ENCODE measurements at places on chromosomes 2 and 18.

GRCh38 chr2:209114588-209115240 lies 309.1 kb upstream of the MAP2 start:
- no peak for DNase-seq

GRCh38 chr2:37349231-37349860 lies 4.9 kb downstream of the QPCT start:
- DNase-seq = no peak

- no peak for DNase-seq
These were observed 71.5 kb upstream of the DSG1 start for GRCh38 chr18:31246460-31246859.

GRCh38 chr2:122105877-122106206 lies 350.4 kb downstream of the TSN start:
- no peak for DNase-seq

DNA sequence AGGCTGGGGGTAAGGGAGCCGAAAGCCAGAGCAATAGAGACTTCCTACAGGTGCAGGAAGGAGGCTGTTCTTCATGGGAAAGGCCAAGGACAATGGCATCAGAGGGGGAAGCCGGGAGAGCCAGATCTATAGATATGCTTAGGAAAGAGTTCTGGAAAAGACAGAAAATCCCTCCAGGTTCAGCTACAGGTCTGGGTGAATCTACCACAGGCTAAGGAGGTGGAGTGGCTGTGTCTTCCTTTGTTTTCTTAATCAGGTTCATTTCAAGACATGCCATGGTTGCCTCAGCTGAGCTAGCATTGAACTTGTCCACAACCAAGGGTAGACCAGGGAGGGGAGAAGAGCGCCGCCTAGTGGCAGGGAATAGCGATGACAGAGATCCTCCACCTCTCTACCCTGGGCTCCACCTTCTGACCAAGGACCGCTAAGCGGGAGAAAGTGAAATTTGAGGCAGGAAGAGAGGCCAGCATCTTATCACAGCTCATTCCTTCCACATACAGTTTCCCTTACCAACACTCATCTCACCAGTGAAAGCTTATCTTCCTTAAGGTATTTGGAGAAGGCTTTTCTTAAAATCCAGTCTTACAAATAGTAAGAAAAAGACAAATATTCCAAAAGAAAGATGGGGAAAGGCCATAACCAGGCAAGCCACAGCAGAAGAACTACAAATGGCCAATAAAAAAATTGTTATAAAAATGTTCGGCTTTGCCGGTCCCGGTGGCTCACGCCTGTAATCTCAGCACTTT lies 74.2 kb downstream of the VIT start:
- DNase-seq = peak; percentile 33

DNA sequence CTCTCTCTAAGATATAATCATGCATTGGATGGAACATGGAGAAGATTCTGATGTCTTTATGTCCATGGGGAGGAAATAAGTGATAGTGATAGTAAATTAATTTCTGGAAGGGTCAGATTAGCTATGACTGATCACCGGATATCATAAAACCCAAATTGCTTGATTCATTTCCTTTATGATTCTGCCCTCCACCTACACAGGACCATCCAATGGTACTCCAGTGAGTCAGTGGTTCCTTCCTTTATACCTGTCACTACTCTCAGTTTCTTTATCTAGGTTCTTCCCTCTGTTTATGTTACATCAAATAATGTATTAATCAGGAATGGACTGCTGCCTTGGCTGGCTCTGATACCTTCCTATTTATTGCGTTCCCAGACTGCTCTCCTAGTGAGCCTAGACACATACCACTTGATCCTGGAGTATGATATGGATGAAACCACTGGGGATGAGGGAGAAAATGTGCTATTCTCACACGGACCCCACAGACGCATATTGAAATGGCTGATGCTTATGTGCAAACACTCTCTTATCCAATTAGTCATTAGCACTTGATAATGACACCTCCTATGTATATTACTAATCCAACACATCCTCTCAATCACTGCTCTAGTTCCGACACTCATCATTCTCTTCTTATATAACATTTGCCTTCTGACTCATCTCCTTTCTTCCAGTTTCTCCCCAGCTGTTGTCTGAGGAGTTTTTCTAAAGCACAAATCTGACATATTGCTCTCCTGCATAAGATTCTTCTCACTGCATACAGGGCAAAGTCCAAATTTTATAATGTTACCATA lies 315.6 kb downstream of the INSIG2 start:
- DNase-seq = no peak

GRCh38 chr2:9709539-9710285 lies 78.9 kb upstream of the YWHAQ start:
- DNase-seq = no peak

DNA sequence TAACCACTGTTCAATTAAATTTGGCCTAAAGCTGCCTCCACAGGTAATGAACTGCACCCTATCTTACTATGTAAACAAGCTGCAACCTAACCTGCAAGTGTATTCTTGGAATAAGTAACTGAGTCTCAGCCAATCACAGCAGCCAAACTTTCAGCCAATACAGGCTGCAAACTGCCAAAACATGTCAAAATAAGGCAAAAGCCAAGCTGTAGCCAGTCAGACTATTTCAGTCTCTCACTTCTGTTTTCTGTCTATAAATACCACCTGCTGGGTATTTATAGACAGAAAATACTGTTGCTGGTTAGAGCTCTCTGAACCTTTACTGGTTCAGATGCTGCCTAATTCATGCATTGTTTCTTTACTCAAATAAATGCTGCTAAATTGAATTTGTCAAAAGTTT lies 14.3 kb downstream of the C2orf76 start:
- peak; percentile 17 for DNase-seq

DNA sequence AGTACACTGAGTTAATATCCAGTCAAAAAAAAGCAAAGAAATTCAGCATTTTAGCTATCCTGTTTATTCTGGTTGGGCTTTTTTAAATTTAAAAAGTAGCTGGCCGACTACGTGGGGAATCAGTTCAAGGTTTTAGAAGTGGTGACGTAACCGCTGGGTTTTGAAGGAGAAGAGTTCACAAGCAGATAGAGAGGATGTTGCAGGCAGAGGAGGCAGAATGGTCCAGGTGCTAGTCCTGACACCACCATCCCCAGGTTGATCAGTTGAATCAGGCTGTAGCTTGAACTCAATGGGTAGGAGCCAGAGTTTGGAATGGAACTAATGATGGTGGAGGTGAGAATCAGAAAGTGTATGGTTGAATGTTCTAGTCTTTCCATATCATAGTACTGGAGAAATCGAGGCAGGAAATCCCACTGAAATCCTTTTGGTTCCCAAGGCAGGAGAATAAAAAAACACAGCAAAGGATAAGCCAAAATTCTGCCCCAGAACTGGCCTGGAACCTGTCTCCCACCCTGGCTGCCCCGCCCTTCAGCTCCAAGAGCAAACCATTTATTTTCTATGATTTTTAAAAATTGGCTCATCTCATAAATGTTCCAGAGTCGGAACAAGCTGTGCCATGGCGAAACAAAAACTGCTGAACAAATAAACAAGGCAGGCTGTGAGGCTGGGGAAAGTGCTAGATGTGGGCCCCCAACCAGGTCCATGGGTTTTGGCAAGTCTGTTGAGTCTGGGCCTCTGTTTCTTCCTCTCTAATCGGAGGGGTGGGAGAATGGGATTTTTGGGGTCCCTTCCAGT lies 44.0 kb downstream of the SLC4A1AP start:
- DNase-seq = no peak

- no peak for DNase-seq
These were observed 112.6 kb downstream of the ZBTB7C start for GRCh38 chr18:48296581-48296980.

- no peak for DNase-seq
These were observed 262.0 kb downstream of the AFF3 start for GRCh38 chr2:99880148-99880963.

- no peak for DNase-seq
These were observed 582.1 kb downstream of the ZEB2 start for GRCh38 chr2:143937723-143938350.

DNA sequence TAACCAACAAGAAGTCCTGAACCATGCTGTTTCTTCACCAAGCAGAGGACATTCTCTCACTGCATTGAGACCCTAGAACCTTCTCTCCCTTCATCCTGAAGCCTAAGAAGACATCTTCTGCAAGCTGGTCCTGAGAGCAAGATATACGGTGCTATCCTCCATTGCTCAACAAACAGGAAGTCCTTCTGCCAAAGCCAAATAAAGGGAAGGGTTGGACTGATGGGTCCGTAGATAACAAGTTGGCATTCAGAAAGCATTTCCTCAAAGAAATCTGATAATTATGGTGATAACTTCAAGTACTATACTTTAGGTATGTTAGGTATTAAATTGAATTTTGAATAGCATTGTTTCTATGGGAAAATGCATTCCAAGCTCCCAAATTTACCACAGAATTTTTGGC lies 23.3 kb downstream of the GRB14 start:
- no peak for DNase-seq

- no peak for DNase-seq
These were observed 86.7 kb downstream of the NPAS2 start for GRCh38 chr2:100906679-100907078.

DNA sequence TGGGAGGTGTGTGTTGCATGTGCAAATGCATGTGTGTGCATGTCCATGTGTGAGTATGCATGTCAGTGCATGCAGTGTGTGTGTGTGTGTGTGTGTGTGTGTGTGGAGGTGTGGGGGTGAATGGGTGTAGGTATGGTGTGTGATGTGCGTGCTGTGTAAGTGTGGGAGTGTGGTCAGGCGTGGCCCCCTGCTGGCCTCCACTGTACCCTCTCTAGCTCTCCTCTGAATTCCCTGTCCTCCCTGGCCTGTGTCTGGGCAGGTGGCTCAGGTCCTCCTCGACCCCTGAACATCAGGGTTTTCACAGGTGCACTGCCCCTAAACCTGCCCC lies 230.2 kb downstream of the CELF4 start:
- no peak for DNase-seq

- DNase-seq = no peak
These were observed 50.6 kb upstream of the FMNL2 start for GRCh38 chr2:152284398-152284797.

- no peak for DNase-seq
These were observed 22.9 kb downstream of the MLPH start for GRCh38 chr2:237509905-237510304.

DNA sequence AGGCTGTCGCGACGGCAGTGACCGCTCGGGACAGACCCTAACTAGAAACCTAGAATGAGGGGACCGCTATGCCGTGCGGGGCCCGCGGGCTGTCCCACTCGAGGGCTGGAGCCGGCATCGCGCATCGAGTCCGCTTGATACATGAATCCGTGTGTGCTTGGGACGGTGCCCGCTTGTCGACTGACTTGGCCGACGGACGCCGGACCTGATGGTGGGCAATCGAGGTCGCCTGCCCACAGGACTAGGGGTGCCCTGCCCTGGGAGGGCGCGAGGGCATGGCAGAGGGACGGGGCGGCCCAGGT lies 749 bp upstream of the PTMA start:
- DNase-seq = no peak

- no peak for DNase-seq
These were observed 2.3 kb upstream of the NAPG start for GRCh38 chr18:10523544-10523943.

DNA sequence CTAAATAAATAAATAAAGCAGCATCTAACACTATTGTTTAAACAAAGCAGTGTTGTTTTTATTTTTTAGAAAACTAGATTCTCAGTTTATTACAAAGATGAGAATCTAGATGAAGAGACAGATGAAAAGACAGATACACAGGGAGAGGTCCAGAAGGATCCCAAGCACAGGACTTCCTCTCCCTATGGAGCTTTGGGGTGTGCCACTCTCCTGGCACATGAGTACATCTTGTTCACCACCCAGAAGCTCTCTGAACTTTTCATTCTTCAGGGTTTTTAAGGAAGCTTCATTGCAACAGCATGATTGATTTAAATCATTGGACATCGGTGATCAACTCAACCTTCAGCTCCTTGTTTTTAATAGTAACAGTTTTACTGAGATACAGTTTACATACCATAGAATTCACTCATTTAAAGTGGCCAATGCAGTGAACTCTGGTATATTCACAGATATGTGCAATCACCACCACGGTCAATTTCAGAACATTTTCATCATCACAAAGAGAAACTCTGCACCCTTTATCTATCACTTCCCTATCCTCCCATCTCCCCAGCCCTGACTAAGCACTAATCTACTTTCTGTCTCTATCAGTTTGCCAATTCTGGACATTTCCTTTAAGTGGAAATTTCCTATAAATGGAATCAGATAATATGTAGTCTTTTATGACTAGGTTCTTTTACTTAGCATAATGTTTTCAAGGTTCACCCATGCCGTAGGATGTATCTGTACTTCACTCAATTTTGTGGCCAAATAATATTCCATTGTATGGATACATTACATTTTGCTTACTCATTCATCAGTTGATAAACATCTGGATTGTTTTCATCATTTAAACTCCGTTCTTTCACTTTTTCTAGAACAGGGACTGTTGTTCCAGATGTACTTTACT lies 62.3 kb upstream of the ZFP36L2 start:
- no peak for DNase-seq

DNA sequence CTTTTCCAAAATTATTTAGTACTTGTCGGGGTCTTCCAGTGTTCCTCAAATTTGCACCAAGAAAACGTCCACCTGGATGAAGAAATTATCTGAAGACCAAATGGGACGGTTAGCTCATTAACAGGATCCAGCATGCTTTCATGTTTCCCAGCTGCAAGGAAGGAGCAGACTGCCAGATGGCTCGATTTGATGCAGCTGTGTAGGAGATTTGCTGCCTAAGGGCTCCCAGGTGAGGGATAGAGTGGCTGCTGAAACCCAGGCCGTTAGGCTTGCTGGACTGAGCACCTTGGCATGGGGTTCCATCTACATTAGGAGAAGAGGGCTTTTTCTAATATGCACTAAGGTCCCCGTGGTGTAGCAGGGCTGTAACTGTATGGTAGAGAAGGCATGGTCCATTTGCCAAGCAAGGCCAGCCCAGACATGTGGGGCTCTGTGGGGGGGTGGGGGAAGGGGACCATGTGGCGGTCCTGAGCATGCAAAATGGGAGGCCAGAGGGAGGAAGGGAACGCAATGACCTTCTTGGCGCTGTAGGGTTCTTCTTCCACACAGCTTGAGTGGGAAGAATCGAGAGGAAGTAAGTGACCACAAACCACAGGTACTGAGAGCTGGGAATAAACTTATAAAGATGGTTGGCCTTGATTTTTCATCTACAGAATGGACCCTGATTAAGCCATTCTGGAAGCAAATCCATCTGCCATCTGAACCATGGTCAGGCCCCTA lies 144.0 kb downstream of the TMEM163 start:
- peak; percentile 7 for DNase-seq

- DNase-seq = no peak
These were observed 87.2 kb upstream of the ZEB2 start for GRCh38 chr2:144607099-144607498.

GRCh38 chr2:62248226-62248625 lies 52.3 kb downstream of the B3GNT2 start:
- DNase-seq = no peak

DNA sequence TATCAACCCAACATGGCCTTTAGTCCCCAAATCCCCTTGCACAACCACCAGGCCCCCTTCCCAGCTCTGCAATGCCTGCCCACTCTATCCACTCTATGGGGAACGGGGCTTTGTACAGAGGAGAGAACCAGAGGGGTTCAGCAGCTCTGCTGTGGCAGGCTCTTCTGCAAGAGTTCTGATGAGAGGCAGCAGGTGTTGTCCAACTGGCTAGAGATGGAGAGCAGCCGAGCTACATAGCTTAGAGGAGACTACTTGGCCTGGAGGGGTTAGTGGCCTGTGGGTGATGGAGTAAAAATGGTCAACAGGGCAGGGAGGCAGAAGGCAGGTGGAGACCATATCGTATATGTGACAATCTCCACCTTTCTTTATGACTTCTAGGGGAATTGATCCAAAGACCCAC lies 103.0 kb downstream of the QPCT start:
- no peak for DNase-seq

- DNase-seq = no peak
These were observed 201.3 kb upstream of the GALNT5 start for GRCh38 chr2:157056200-157056676.

GRCh38 chr18:57434536-57435494 lies at the start of gene ONECUT2:
ONECUT2 (plus strand) TSS chr18:57435374; CDS start chr18:57435717, 343 bp downstream.
- peak; percentile 67 for DNase-seq

All from GDM1 (cell line).